ENCODE measurements at places on chromosomes 4 and X. TPM values are rescaled to one million over a fixed set of nuclear protein-coding genes. Genes with fewer than 3 reads are reported as not detected.

TMEM154 gene
- total RNA-seq, result 1.4 TPM

NEUROG2 gene
- total RNA-seq, result not detected

BMPR1B gene
- total RNA-seq, result 2.4 TPM

DNA sequence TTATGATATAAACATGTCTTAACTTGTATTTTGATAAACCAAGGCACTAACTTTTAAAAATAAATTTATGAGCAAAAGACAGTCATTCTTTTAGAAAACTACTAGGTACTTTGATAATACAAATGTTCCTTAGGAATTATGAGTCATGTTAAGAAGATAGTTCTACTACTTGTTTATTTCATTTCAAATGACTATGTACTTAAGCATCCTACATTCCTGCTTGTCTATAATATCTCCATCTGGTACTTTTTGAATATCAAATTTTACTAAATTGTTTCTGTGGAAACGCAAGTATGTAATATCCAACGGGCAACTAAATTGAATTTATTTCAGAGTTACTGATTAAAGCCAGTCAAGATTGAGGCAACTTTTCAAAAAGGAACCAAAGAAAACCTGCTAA is 61.8 kb downstream of the CAMK2D start:
- no peak for DNase-seq

DNA sequence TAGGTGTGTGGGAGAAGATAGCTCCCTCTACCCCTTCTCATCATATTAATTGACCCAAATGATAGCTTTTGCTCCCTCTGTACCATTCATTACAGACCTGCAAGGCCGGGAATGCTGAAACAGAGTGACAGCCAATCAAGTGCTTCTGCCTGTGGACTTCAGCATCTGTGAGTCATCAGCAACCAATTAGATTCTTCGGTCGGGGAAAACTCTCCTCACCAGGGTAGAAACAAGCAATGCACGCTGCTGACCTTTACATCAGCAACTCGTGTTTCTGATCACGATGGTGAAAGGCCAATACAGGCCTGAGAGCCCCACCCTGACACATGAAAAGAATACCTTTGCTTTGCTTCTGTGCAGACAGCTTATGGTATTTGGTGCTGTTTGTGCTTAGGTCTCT is 347.2 kb upstream of the DDX53 start:
- DNase-seq, result no peak

- DNase-seq, result no peak
These were observed 1523.7 kb downstream of the ARAP2 start for GRCh38 chr4:34720571-34720970.

GRCh38 chr4:182855312-182855711 is 61.9 kb downstream of the DCTD start:
- no peak for DNase-seq

GRCh38 chr4:70984589-70984988 is 8.9 kb upstream of the DCK start:
- no peak for DNase-seq

DNA sequence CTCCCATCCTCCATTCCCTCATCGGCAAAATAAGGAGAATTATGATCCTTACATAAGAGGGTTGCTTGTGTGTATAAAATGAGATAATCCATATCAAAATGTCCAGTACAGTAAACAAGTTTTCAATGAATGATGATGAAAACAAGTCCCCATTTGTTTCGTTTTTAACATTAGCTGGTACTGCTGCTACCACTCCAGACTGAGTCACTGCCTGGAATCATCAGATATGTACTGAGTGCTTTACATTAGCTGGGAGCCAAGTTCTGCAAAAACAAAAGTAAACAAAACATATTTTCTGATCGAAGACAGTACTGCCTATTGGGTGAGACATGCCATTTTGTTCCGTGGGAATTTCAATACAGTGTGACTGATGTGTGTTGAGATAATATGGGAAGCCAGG is 123.2 kb upstream of the IGFBP7 start:
- DNase-seq, result no peak

DNA sequence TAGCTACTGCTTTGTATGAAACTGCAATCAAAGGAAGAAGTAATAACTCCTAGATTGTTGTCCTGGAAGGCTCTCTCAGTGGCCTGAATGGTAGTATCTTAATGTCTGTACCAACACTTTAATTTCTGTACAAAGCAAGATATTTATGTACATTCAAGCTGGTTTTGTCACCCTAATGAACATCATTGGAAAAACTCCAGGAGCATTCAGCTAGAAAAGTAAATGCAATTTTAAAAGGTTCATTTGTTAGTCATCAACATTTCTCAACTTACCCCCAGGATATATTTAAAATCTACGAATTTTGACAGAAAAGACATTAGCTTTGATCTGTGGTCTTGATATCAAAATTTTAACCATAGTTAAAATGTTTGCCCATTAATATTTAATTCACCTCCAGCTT is 80.0 kb upstream of the FGF13 start:
- no peak for DNase-seq

DNA sequence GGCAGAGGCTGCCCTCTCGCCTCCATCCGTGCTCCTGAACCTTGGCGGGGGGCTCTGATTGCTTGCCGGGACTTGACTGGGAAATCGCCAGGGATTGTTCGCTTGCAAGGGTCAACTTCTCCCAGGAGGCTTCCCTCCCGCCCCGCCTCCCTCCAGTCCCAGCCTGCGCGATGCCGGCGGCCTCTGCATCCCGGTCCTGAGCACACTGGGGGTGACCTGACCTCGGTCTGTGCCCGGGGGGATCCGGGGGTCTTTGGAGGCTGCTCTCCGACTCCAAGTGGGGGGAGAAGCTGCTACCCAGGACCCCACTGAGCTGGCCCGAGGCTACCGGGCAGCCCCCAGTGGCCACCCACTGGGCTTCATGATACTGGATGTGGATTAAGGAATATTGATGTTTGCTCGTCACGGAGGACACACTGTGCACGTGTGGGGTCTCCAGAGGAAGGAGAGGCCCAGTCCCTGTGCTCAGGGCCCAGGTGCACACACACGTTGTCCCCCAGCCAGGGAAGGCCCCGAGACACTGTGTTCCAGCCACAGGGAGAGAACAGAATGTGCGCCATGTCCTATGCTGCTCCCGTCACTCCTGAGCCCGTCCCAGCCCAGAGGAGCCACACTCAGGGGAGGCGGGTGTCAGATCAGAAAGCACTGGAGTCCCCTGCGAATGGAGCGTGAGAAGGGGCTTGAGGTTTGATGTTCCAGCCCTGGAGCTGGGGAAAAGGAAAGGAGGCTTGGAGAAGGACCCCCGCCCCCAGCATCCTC is 55.9 kb upstream of the NKX1-1 start:
- peak; percentile 81 for DNase-seq

GRCh38 chr4:183096276-183096965 is 2.6 kb upstream of the WWC2 start:
- DNase-seq, result no peak
